ENCODE measurements at places on chromosomes 4 and X. TPM values are rescaled to one million over a fixed set of nuclear protein-coding genes. Genes with fewer than 3 reads are reported as not detected.

ATXN3L gene
- total RNA-seq, result not detected

PNMA6A gene
- total RNA-seq, result 4.0 TPM

MAGEB17 gene
- total RNA-seq, result not detected

LARP7 gene
- 14.7 TPM for total RNA-seq

LINC00632 gene
- total RNA-seq, result 2.3 TPM

IL15 gene
- total RNA-seq, result 2.7 TPM

SULT1E1 gene
- total RNA-seq, result 11.1 TPM

TCP11X2 gene
- not detected for total RNA-seq

CT45A1 gene
- not detected for total RNA-seq

MND1 gene
- not detected for total RNA-seq

TRAM1L1 gene
- total RNA-seq, result 0.08 TPM

HOPX gene
- 0.30 TPM for total RNA-seq

ETDB gene
- not detected for total RNA-seq

FAM90A26 gene
- not detected for total RNA-seq

SLC9B1 gene
- 0.18 TPM for total RNA-seq

JADE1 gene
- total RNA-seq, result 12.8 TPM

ATP7A gene
- total RNA-seq, result 2.3 TPM

DKC1 gene
- total RNA-seq, result 9.6 TPM

SLITRK4 gene
- not detected for total RNA-seq

EIF2S3 gene
- 49.9 TPM for total RNA-seq

TRIM75 gene
- not detected for total RNA-seq

SATL1 gene
- not detected for total RNA-seq

PAK3 gene
- total RNA-seq, result 0.83 TPM

CCNI gene
- 56.4 TPM for total RNA-seq

RIBC1 gene
- total RNA-seq, result 0.38 TPM

RS1 gene
- not detected for total RNA-seq

RP2 gene
- total RNA-seq, result 4.1 TPM

PLAC1 gene
- total RNA-seq, result not detected

CFAP47 gene
- 0.40 TPM for total RNA-seq

GAGE1 gene
- not detected for total RNA-seq
